ENCODE measurements at places on chromosomes 7 and 10. TPM values are rescaled to one million over a fixed set of nuclear protein-coding genes. Genes with fewer than 3 reads are reported as not detected.

GRCh38 chr7:17646253-17646956 lies 293.9 kb downstream of the SNX13 start:
- peak; percentile 38 for DNase-seq

GRCh38 chr7:46558482-46559193 lies 637.6 kb upstream of the IGFBP3 start:
- no peak for DNase-seq

- DNase-seq, result peak; percentile 82
These were observed 361.5 kb upstream of the MBL2 start for GRCh38 chr10:53134050-53134449.

GRCh38 chr7:139105484-139105883 lies 4.0 kb downstream of the ZC3HAV1 start:
- DNase-seq, result no peak

GRCh38 chr7:2168615-2169311 lies 64.0 kb downstream of the MAD1L1 start:
- DNase-seq, result no peak

DNA sequence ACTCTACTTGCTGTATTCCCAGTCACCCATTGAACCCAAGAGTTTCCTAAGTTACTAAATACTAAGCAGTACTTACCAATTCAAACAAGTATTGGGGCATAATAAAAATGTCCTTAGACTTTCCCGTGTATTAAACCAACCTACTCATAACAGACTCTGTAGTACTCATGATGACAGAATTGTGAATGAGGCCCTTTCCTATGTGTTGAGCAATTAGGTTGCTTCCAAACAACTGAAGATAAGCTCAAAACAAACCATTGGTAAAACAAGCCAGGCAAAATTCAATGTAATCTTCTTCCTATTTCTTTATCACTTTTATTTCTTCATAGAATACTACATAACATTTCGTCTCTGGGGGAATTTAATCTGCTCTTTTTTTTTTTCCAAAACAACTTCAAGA lies 106.5 kb upstream of the ANK3 start:
- DNase-seq, result no peak

DNA sequence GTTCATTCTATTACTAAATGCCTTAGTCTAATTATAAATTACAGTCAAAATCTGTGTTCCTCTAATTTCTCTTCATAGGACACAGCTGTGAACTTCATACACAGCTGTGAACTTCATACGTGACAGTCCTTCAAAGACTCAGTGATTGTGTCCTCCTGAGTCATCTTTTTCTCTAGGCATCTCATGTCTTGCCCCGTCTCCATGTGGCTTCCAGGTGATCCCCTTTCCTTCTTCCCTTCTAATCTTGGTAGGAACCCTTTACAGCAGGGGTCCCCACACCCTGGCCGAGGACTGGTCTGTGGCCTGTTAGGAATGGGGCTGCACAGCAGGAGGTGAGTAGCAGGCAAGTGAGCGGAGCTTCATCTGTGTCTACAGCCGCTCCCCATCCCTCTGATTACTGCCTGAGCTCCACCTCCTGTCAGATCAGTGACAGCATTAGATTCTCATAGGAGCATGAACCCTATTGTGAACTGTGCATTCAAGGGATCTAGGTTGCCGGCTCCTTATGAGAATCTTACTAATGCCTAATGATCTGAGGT lies 14.0 kb upstream of the EIF5AL1 start:
- DNase-seq, result no peak

GRCh38 chr10:71396711-71397295 lies at the start of gene CDH23:
TSS of gene CDH23 (plus strand) at chr10:71396920. CDS start at chr10:71439832, 42,912 bp downstream.
- DNase-seq, result no peak

DNA sequence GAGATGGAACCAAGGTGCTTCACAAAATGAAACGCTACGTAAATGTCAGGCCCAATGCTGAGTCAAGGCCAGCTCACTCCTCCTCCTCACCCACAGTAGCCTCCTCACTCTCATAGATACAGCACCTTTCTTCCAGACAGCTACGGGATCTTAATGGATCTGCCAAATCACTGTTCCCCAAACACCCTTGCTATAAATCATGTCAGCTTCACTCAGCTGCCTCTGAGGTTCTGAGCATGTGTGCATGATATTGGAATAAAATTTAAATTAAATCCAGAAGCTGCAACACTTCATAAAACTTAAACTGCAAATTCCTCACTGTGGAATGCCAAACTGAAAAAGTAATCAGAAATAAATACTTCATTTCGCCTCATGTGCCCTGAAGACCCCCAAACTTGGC lies 14.7 kb upstream of the CPXM2 start:
- no peak for DNase-seq

DNA sequence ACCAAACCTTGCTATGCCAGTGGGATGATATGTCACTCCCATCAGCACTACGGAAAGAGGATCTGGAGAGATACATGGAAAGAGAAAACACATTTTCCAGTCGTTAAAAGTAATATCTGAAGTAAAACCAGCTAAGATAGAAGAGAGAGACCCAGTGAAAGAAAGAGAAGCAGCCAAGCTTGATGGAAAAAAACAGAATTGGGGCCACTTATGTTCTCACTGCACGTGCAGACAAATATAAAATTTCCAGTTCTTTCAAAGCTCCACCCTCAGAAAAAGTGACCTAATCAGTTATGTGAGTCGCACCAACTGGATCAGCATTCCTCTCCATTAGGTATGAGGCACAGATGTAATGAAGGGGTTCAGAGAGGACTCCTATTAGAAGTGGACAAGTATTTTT lies 266.1 kb downstream of the MTERF1 start:
- DNase-seq, result no peak

- DNase-seq, result no peak
These were observed 245.8 kb downstream of the CDK14 start for GRCh38 chr7:90841759-90842429.

- DNase-seq, result no peak
These were observed 307.0 kb upstream of the IMMP2L start for GRCh38 chr7:111869280-111869679.

GRCh38 chr7:6232534-6232933 lies 39.9 kb downstream of the CYTH3 start:
- peak; percentile 12 for DNase-seq

DNA sequence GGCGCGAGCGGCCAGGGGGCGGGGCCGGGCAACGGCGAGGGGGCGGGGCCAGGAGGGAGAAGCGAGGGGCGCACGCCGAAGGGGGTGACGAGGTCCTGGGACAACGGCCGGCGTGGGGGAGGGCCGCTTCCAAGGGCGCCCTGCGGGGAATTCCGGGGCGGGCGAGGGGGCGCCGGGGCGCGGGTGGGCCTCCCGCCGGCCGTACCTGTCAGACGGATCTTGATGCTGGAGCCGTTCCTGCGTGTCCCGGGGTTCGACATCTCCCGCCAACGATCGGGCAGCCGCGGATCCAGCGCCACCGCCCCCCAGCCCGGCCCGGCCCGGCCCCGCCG lies 421 bp downstream of the SMURF1 start:
- no peak for DNase-seq

GRCh38 chr10:77591238-77591880 lies 46.2 kb downstream of the KCNMA1 start:
- DNase-seq, result no peak

- DNase-seq, result peak; percentile 57
These were observed 25.3 kb downstream of the USP6NL start for GRCh38 chr10:11586170-11586569.

DNA sequence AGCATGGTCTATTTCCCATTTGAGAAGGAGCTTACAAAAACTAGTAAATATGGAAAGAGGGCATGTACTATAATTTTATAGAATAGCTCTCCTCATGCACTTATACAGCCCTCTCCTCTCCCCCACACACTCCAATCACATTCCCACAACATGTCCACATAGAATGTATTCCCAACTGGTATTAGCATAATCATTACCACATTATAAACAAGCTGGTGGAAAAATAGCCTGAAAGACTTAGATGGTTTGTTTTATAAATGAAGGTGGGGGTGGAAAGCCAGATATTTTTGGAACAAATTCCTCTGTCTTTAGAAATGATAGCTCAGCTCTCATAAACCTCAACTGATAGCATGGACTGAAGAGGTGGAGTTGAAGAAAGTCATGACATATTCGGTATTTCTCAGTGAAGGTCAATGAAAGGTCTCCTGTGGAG lies 410.1 kb downstream of the SUGCT start:
- no peak for DNase-seq

- peak; percentile 1 for DNase-seq
These were observed 32.0 kb downstream of the AUTS2 start for GRCh38 chr7:69630292-69630691.

SPDYE3 gene
- not detected for total RNA-seq

FLNC gene
- total RNA-seq, result 81.8 TPM

ODAD2 gene
- total RNA-seq, result 4.4 TPM

EBF3 gene
- 2.0 TPM for total RNA-seq

ATRNL1 gene
- not detected for total RNA-seq

ADAM22 gene
- 1.4 TPM for total RNA-seq

GIMAP6 gene
- total RNA-seq, result 87.8 TPM

TECPR1 gene
- 84.9 TPM for total RNA-seq

ERVW-1 gene
- not detected for total RNA-seq

ESYT2 gene
- total RNA-seq, result 40.6 TPM

All from endothelial cell of umbilical vein (primary cell).